ENCODE measurements at places on chromosomes 16 and 17.
A peak's percentile ranks its signal among the peaks of the same experiment; 100 is the strongest.

- DNase-seq, result no peak
These were observed 60.3 kb downstream of the RMI2 start for GRCh38 chr16:11405331-11406176.

DNA sequence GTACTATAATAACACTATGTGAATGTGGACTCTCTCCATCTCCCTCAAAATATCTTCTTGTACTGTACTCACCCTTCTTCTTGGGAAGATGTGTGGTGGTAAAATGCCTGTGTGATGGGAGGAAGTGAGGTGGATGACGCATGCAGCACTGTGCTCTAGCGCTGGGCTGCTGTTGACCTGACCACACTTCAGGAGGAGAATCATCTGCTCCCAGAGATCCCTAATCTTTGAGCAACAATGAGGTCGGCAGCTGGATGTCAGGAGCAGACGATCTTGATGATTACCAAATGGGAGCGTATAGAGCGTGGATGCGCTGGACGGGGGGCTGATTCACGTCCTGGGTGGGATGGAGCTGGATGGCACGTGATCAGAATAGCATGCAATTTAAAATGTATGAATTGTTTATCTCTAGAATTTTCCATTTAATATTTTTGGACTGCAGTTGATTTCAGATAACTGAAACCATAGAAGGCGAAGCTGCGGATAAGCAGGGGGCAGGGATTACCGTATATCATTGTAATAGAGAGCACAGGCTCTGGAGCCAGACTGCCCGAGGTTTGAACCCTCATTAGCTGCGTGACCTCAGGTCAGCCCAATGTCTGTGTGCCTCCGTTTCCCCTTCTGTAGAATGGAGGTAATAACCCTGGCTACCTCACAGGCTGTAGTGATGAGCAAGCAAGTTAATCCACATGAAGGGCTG is 23.7 kb upstream of the CYLD start:
- DNase-seq, result no peak

DNA sequence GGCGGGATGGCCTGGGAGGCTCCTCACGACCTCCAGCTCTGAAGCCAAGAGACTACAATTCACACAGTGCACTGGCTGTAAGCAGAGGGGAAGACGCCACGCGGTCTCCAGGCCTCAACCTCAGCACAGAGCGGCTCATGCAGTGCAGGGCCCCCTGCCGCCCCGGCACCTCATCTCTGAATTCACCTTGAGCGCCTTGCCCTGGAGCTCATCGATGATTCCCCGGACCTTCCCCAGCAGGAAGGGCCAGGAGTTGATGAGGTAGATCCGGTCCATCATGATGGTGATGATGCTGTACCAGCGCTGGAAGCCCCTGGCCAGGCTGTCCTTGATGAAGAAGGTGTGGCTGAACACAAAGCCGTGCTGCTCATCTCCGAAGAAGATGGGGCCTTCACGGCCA is 13.2 kb downstream of the FLCN start:
- DNase-seq, result no peak

DNA sequence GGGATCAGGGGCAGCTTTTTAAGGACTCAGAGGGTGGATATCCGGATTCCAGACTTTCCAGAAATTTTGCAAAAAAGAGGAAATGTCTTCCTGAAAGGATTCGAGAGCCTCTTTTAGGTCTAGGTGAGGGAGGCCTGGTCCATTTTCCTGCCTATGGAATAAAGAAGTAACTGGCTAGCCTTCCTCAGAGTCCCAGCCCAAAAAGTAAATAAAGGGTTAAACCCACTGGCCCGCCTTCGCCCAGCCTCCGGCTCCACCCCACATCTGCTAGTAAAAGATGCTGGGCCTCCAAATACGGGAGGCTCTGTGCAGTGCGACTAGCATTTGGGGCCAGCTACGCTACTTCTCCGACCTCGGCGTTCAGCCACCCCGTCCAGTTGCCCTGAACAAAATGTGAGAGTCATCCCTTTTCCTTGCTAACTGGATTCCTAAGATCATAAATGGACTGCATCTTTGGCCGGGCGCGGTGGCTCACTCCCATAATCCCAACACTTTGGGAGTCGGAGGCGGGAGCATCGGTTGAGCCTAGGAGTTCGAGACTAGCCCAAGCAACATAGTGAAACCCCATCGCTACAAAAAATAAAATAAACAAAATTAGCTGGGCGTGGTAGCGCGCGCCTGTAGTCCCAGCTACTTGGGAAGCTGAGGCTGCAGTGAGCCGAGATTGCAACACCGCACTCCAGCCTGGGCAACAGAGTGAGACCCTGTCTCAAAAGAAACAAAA is 824 bp upstream of the MPP2 start:
- DNase-seq, result peak; percentile 39

DNA sequence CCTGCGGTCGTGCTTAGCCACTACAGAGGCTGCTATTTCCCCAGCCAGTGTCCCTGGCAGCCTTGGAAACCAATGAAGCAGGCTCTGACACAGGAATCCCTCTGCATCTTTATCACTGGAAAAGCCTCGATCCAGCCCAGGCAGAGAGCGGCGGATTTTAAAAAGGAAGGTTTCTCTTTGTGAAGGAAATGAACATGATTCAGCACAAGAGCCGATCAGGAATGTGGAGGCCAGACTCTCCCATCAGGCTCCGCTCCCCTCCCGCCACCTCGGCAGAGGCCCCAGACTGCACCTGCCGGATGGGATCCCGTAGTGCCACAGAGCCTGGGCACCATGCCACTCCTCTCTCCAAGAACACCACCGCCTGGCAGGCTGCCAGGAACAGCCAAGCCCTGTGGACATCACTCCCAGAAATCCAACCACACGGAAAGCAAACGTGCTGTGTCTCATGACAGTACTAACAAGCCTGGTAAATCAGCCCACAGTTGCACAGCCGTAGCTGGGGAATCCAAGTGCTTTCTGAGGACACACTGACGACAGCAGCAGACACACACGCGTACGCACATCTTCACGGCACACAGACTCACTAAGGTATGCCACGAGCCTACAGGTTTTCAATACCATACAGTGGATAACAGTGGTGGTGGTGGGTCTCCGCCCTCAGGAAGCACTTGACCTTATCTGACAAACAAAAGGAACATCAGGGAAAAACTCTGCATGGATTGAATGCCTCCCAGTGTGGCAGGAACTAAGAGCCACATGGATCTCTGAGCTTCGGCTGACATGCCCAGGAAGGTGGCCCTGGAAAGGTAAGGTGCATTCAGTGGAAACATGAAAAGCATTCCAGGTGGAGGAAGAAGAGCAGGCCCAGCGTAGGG is 5.4 kb downstream of the LRRC75A start:
- DNase-seq, result no peak

DNA sequence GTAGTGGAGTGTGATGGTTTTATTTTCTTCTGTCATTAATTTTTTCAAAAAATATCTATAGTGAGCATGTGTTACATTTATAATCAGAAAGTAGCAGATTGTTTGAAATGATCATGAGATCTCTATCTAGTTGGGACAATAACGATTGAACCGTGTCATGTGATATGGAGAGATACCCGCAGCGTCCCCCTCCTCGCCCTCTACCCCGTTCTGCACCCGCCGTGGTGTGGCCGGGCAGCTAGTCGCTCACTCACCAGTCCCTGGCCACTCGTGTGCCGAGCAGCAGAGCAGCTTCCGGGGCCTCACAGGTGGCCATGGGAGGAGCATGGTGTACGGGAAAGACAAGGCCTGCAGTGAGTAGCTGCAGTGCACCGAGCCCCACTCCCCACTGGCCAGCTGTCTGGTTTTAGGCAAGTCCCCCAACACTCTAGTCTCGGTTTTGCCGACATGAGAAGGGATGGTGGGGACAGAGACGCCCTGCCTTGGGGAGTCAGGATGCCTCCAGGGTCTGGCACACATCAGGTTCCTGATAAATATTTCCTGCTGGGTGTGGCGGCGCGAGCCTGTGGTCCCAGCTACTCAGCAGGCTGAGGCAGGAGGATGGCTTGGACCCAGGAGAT is 15.3 kb downstream of the MLYCD start:
- DNase-seq, result no peak

DNA sequence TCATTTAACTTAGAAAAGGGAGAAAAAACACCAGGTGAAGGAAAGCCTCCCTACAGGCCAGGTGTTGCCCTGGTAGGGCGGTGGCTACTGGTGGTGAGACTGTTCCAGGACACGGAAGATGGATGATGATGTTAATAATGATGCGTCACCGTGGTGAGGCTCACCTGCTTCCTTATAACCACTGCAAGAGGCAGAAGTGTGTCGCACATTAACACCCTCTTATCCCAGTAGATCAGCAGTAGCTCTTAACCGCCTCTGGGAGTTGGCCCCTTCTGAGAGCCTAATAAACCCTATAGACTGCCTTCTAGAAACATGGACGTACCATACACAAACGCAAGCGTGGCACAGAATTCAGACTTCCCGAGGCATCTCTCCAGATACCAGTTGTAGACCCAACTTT is 7.8 kb downstream of the BFAR start:
- DNase-seq, result no peak

DNA sequence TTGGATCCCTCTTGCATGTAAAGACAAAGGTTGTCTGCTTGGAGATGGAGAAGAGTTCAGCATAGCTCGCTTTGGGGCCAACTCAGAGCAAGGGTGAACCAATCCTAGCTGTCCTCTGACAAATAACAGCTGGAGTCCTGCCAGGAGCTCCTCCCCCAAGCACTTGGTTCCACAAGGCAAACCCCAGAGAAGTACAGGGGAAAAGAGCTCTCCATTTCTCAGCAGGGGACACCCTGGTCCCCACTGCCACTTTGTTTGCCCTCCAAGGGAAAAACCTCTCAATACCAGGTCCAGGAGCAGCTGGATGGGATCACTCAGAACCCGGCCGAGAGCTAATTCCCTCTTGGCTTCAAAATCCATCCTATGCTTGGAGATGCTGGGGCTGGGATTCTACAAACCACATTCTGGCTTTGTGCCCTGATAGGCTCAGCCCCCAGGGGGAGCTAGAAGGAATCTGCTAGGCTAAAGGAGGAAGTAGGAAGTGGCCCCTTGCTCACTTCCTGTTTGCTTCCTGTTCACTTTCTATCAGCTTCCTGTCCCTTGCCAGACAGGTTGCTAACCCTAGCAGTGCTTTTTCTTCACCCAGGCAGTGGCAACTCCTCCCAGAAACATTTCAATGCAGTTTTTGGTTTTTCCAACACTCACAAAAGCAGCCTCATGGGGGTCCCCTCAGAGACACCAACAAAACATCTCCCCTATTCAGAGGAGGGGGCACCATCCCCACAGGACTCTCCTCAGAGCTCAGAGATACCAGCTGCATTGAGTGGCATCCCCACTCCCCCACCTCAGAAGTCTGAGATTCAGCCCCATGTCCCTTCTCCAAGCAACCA is 30.7 kb downstream of the CDRT4 start:
- no peak for DNase-seq

DNA sequence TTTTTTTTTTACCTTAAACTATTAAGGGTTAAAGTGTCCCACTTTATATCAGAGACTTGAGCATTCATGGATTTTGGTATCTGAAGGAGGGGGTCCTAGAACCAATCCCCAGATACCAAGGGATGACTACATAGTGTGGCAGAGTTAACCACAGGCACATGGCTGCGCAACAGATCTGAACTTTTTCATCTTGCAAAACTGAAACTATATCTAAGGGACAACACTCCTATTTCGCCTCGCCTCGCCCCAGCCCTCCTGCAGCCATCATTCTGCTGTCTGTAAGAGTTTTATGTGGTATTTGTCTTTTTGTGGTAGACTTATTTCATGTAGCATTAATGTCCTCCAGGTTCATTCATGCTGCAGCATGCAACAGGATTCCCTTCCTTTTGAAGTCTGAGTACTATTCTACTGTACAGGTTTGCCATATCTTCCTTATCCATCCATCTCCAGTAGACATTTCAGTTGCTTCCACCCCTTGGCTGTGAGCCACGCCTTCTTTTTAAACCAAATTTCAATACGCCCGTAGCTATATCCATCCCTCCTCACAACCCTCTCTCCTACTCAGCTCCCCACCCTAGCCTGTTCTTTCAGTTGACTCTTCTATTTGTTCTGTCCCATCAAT is 53.2 kb downstream of the AMFR start:
- DNase-seq, result no peak

- DNase-seq, result no peak
These were observed 351.2 kb downstream of the UTP18 start for GRCh38 chr17:51611585-51611984.
